CD4-positive, alpha-beta T cell treated with Interleukin-6 at 100 ng/mL for 8 hours (primary cell): ENCODE measurements at places on chromosomes 12 and 14.

- no peak for DNase-seq
Observed at GRCh38 chr12:27095346-27095745, 13.0 kb upstream of the C12orf71 start.

GRCh38 chr12:82149045-82149444 is 209.1 kb downstream of the CCDC59 start:
- no peak for DNase-seq

DNA sequence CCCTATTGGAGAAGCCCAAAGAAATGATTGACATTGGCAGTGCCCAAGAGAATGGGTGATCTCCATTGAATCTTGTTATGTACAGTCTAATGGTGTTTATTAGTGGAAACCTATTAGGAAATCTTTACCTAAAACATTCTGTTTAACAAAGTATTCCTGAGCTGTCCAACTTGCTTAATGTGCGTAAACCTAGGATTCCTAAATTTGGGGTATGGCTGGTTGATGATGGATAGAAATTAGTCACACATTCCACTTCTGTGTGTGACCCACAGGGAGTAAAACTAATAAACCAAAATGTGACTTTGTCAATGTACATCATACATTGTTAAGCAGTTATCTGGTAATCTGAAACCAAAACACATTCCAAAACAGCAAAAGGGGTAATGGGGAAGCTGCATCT is 761.3 kb downstream of the FSCB start:
- no peak for DNase-seq

DNA sequence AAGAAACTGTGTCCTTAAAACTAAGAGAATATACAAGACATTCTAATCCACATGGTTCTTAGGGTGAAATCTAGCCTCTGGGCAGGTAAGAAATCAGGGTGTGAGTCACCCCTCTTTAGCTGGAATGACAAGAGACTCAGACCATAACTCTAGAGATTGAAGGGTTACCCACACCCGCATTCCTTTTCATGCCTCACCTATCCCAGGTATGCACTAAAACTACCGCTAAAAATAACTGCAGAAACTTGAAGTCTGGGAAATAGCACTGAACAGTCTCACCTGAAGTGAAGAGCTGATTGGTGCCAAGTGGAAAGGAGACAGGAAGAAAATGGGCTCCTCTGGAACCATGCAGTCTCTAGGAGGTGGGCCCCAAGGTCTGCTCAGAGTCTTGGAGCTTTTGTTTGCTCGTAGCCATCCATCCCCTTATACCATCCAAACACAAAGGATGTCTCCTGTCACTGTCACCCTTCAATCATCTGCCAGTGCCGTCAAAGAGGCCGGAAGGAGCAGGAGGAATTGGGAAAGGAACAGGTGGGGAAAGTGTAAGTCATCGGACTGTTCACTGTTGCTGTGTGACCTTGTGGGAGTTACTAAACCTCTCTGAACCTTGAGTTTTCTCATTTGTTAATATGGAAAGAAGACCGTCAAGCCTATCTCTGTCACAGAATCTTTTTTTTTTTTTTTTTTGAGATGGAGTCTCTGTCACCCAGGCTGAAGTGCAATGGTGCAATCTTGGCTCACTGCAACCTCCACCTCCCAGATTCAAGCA is 22.4 kb downstream of the DDX47 start:
- no peak for DNase-seq

DNA sequence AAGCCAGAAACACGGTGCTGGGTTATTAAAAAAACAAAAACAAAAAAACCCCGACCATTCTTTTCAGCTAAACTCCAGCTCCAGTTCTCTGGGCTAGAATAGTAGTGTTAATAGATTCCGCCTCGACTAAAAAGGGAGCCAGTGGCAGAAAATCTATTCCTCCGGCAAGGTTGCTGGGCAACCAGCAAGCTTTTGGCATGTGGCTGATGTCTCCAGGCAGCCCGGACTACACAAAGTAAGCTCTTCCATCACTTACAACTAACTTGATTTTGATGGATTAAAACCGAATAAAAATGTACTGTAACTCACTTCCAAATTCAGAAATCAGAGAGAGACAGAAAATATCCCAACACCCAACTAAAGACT is 126.4 kb upstream of the FOXN3 start:
- DNase-seq = no peak

DNA sequence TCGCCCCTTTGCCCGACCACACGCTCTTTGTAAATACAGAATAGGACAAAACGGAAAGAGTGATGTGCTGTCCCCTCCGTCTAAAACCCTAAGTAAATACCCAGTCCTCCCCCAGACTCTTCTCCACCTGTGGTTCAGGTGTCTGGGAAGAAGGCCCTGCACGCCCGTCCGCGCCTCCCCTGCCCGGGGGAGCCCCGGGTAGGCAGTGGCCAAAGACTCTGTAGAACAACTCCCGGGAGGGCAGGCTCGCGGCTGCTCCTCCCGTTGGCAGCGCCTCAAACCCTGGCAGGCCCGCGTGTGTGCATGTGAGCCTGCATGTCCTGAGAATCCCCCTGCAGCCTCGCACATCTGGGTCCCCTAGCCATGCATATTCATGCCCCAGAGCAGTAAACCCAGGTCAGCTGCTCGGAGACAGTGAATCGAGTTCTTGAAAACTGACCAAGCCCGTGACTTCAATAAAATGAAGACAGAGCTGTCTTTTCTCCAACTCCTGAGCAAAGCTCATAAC is 165.8 kb downstream of the MON2 start:
- DNase-seq = peak; percentile 1

DNA sequence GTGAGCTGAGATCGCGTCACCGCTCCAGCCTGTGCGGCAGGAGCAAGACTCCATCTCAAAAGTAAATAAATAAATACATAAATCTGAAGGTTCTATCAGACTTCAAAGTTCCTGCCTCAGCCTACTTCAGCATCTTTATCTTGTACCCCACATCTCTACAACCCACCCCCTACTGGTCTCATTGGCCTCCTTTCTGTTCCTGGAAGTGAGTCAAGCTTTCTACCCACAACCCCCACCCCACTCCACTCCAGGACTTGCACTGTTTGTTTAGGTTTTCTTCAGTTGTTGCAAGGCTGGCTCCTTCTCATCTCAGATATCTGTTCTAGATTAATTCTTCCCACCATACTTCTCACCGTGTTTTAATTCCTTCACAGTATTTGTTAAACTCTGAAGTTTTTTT is 714 bp upstream of the PSMC6 start:
- DNase-seq = peak; percentile 52

GRCh38 chr12:11833174-11833895 is 183.9 kb downstream of the ETV6 start:
- DNase-seq = no peak

DNA sequence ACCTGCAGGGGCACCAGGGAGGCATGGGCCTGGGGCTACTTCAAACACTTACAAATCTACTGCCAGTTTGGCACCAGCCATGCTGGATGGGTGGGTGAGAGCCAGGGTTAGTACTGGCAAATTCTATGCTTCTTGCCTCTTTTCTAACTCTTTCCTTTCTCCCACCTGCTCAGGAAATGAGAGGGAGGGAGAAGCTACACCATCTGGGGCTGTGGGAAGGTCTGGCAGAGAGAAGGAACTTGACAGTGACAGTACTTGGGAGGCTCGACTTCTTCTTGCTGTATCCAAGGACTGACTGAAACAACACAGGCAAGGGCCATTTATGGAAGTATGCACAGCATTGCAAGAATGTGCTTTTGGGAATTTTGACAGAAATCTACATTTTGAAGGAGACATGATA is 149.6 kb upstream of the DYRK2 start:
- no peak for DNase-seq

- no peak for DNase-seq
Observed at GRCh38 chr14:36176524-36176923, at the start of gene PTCSC3. Gene PTCSC3 (minus strand): TSS chr14:36176722.

DNA sequence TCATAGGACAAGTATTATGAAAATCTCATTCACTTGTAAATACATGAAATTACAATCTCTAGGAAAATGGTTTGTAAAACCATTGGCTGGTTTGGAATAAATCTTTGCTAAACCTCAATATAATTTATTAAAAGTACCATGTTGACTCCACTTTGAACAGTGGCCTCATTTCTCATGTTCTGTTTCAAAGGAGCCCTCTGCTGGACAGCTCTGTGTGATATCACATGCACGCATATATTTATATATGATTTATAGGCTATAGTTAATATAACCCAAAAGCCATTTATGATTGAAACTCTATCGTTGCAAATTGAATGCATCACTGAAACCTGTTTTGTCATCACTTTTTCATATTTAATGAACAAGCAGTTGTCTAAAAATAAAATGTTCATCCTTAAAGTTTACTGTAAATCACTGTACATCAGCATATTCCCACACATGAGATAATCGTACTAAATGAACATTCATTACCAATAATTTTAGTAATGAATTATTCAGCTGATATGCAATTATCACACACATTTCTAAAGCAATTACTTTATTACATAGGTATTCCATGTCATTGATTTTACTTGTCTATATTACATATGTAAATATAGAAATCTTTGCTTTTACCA is 493.8 kb downstream of the NPAS3 start:
- no peak for DNase-seq

- no peak for DNase-seq
Observed at GRCh38 chr12:25984759-25985158, 26.3 kb downstream of the RASSF8 start.

DNA sequence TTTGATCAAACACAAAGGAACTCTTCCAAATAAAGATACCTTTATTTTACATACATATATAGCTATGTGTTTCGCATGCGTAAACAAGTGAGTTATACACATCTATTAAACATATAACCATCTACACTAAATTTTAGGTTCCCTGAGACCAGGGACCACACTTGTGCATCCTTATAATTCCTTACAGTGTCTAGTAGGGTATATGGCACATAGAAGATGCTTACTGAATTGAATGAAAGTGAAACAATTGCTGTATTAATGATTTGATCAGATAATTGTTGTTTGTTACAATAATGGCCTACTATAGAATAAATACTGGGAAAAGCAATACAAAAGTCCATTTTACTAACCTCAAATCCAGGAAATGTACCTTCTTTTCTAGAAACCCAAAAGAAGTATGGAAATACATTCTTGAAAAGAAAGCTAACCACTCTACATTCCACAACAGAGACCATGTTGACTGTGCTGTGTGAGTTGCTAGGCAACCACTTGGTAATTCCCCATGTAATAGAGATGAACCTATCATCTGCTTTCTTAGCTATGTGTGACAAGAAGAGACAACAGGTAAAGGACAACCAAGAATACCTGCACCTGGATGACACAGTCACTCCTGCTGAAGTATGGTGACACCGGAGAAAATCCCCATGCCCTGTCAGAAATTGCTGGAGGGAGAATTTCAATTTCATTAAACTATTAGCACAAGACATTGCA is 11.9 kb upstream of the CIPC start:
- no peak for DNase-seq

DNA sequence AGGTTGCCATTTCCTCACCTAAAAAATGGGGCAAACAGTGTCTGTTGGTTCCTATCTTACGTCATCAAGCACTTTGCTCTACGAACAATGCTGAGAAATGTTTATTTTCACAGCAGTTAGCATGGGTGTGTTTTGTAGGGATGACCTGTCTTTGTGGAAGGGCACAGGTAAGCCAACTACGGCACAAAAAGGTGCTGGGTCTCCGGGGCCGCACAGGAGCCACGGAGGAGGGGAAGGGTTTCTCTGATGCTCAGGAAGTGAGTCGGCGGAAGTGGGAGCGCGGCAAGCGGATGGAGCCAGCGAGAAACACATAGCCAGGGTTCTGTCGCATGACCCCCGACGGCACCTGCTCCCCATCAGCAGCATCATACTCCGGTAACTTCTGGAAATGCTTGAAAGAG is 65.6 kb upstream of the TCL1B start:
- no peak for DNase-seq

- no peak for DNase-seq
Observed at GRCh38 chr12:88255847-88256246, 113.7 kb downstream of the TMTC3 start.

GRCh38 chr12:82930301-82930700 is 243.6 kb downstream of the TMTC2 start:
- no peak for DNase-seq
